ENCODE measurements at places on chromosomes 2 and 18.

DNA sequence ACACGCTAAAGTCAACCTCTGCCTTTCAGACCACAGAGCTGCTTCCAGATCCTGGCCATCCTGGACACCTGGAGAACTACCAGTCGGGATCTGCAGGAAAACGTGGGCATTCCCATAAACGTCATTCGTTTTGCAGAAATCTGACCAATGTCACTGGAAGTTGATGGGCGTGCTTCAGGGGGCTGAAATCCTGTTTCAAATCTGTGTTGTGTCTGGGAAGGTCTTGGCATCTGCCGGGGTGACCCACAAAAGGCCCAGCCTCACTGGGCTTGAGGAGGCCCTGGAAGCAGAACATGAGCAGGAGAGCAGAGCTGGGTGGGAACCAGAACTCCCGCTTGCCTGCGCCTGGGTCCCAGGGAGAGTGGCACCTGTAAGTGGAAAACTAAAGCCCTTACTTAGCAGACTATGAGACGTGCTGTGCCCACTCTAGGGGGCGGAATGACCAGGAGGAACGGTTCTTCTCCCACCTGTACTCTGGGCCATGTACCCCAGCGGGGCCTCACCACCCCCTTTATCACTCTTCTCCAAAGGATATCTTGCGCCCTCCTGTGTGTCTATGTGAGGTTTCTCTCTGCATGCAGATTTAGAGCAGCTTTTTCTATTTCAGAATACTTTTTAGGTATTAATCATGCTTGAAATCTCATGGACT, 200.9 kb downstream of the FAM210A start:
- no peak for DNase-seq

- no peak for DNase-seq
Observed at GRCh38 chr2:7742301-7742700, 825.1 kb downstream of the RNF144A start.

DNA sequence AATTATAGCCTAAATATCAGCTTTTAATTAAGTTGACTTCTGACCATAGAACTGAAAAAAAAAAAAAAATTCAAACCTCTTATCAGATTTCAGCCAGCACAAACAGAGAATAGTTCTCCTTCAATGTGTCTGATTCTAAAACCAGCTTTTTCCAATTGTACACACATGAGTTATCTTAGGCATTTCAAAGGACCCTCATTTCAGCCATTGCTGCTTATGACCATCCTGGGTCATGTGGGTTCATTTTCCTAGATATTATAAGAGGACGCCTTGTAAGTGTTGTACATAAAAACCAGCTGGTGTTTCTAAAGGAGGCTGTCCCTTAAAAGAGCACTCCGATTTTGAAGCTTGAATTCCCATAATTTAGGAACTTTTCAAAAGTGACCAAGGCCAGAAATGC, 62.3 kb upstream of the DYNC1I2 start:
- DNase-seq = no peak

- DNase-seq = no peak
Observed at GRCh38 chr2:70078384-70078783, 8.9 kb upstream of the PCBP1 start.

DNA sequence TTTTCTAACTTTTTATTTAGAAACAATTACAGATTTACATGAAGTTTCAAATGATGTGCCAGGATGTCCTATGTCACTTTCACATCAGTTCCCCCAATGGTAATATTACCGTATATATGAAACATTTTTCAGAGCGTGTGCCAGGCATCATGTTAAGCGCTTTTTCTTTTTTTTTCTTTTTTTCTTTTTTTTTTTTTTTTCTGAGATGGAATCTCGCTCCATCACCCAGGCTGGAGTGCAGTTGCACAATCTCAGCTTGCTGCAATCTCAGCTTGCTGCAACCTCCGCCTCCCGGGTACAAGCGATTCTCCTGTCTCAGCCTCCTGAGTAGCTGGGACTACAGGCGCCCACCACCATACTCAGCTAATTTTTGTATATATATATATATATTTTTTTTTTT, 5.6 kb upstream of the PPP4R1 start:
- DNase-seq = no peak

DNA sequence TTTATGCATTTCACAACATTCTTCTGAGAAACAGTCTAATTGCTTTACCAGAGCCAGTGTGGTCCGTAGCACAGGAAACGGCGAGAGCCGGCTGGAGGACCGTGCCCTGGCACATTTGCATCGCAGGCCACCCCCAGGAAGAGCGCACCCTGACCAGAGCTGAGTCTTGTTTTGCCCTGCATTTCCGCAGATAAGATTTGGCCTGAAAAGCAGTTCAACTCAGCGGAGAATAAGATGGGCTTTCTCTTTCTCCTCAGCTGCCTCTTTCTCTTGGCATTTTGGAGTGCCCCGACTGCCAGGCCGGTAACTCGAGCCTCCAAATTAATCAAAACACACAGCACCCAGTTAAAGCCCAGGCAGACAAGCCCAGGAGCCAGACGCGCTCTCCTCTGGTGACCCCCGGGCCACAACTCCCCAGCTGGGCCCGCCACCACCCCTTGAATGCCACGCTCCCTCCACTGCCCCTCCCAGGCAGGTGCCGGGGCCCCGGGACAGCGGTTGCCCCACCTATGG, 464 bp downstream of the COL4A4 start:
- no peak for DNase-seq

- DNase-seq = no peak
Observed at GRCh38 chr2:215794829-215795546, 218.4 kb downstream of the MREG start.

- no peak for DNase-seq
Observed at GRCh38 chr2:72994991-72995380, 76.5 kb downstream of the SFXN5 start.

Measured in activated naive CD4-positive, alpha-beta T cell (primary cell).